ENCODE measurements at places on chromosomes 7 and 10.

- DNase-seq: peak; percentile 25
These were observed 220.8 kb upstream of the PRSS58 start for GRCh38 chr7:142478479-142479220.

- no peak for DNase-seq
These were observed 26.4 kb downstream of the BMPR1A start for GRCh38 chr10:86782701-86783418.

DNA sequence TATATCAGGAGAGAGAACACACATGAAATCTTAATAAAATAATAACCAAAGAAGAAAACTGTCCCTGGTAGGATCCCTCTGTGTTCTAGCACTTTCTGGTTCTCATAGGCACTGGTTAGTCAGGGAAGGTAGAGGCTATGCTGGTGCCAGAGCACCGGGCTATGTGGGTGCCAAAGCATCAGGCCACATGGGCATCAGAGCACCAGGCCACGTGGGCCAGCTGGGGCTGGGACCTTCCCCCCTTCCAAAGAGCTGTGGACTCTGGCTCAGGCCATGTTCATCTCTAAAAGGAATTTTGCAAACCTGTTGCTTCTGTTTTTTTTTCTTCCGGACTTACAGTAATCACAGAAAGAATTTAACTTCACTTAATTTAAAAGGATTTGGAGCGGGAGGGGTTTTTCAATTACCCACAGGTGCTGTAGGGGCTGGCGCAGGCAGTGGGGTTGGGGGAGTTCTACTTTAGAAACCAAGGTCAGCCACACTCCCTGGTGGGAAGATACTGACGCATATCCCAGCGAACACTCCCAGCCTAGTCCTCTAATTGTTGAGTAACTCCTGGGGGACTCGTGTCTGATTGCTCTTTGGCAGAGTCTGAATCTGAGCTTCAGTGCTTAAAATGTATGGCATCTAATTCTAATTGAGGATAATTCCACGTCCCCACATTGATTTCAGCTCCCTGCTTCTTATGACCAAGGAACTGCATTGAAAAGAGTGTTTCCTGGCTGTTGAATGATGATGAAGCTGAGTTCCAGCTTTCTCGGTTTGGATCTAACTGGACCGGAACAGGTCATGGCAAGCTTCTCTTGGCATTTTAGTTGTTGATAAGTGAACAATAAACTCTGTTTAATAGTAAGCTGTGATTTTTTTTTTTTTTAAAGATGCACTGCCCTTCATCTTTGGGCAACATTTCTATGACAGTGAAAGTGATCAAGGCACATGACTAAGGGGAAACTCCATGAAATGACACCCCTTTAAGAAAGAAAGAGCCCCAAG, 110.7 kb upstream of the FZD8 start:
- DNase-seq: no peak

DNA sequence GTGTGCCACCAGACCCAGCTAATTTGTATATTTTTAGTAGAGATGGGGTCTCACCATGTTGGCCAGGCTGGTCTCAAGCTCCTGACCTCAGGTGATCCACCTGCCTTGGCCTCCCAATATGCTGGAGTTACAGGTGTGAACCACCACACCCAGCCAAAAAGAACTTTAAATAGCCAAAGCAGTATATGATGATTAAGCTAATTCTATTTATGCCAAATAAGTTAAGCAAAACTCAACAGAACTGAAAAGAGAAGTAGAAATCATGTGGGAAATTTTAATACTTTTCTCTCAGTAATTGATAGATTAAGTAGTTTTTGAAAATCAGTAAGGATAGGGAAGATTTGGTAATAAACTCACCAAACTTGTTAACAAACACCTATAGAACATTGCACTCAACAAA, 24.5 kb upstream of the RHEB start:
- DNase-seq: no peak

- no peak for DNase-seq
These were observed 169.0 kb upstream of the KIAA1217 start for GRCh38 chr10:24039897-24040296.

Measured in NCI-H748 treated with DMSO at 0.1 percent for 48 hours (cell line).